ENCODE measurements at places on chromosomes 4 and X. TPM values are rescaled to one million over a fixed set of nuclear protein-coding genes. Genes with fewer than 3 reads are reported as not detected.

Gene VCX3B
- polyA plus RNA-seq = not detected

Gene WDR17
- 3.0 TPM for polyA plus RNA-seq

Gene EDA
- 1.7 TPM for polyA plus RNA-seq

DNA sequence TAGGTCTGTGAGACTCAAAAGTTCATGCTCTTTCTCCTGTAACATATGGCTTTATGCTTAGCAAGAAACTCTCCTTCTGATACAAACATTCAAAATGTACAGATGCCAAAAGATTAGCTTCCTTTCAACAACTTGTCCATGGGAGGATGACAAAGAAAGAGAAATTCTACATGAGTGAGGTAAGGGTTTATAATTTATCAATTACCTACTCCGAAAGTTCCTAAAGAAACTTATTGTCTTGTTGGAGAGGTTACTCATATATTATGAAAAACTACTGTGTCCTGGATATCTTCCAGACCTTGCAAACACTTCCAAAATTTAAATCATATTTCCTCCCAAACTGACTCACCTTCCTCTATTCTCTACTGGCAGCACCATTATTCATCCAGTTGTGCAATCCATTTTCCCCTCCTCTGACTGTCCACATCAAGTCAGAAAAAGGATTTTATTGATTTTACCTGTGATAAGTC is 65.1 kb downstream of the ENPEP start:
- DNase-seq = no peak

DNA sequence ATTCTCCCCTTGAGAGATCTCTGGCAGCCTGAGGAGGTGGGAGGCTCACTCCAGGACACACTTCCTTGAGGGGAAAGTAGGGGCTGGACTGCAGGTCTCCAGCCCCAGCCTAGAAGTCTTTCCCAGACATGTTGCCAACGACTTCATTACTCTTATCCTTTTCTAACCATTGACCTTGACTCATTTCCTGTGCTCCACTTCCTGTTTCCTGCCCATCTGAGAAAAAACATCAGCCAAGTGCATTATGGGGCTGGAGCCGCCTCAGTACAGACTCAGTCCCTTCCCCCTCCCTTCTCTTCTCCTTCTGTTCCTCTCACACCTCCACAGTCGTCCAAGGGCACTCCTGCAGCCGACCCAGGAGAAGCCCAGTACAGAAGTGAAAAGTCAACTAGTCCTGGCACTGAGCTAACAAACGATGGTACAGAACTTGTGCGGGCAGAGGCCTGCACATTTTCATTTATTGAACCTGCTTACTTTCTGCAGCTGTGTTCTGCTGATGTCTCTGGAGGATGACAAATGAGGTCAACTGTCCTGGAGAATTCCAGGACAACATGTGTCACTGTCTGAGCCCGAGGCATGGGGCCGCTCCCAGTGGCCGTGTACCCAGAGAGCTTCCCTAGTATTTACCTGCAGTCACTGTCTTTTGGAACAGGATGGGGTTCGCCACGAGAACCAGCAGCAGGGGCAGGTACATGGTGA is 20.1 kb downstream of the GPR143 start:
- no peak for DNase-seq

DNA sequence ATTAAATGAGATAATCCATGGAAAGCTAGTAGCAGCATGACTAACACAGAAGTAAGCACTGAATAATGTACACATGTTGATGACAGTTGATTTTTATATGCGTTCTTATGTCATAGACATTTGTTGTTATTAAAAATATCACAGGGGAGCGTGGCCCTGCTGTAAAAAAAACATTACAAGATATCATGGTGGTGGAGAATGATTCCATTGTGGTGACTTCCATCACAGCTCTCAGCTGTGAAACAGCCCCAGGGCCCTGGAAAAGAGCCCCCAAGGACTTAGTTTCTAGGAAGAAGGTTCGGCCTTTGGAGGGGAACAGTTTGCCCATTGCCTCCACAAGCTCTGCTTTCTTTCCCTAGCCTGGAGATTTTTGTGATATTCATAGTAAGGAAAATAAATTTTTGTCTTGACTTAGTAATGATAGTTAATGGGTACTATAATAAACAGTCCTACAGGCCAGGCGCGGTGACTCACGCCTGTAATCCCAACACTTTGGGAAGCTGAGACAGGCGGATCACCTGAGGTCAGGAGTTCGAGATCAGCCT is 49.9 kb downstream of the FAM114A1 start:
- no peak for DNase-seq

DNA sequence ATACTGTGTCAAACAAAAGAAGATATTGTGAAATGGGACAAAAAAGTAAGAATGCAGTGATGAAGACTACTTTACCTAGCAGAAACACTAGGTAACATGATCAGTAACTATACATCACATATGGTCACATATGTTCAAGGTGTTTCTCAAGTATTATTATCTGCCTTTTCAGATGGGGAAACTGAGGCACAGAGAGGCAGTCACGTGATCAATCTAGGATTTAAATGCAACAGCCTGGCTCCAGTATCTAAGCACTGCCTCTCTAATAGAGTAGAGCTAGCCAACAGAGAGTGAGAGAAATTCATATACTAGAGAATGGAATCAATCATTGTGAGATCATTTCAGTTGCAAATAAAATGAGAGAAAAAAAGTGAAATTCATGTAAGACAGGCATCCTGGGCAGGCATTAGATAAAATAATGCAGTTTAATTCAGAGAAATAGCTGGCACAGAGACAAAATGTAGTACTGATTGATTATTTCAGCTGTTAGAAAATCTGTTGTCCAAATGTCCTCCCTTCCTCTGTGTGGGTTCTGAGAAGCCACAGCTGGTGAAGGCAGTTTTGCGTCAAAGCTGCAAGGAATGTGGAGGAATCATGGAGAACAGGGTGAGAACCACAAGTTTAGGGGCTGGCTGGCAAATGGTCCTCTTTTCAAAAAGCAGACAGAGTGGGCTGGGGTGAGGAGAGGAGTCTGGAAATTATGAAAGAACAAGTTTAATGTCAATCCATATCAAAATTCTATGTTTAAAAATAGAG is 26.0 kb downstream of the SMIM43 start:
- no peak for DNase-seq

GRCh38 chrX:40170830-40171512 is 73.2 kb upstream of the BCOR start:
- no peak for DNase-seq

GRCh38 chr4:304969-305680 is at the start of gene ZNF732:
ZNF732 (minus strand) TSS chr4:305474; CDS start chr4:305310, 164 bp downstream.
- peak; percentile 63 for DNase-seq

DNA sequence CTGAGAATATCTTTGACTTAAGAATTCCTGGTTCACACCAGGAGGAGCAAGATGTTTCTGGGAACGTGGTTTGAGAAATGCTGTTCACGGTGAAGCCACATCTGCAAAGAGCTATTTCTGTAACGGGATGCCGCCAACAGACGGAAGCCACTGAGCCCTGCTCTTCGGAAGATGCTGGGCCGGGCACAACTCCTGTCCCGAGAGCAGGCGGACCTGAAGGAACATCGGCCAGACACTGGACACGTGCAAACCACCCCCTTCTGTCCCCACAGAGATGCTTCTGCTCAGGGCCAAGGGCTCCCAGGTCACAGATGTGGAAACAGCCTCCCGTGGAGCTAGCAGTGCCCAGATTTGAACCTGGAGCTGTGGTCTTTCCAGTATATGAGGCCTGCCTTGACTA is 24.3 kb downstream of the HMX1 start:
- no peak for DNase-seq
